ENCODE measurements at places on chromosomes 7 and 10.

- DNase-seq = no peak
Observed at GRCh38 chr10:73139251-73139650, 28.6 kb downstream of the ECD start.

DNA sequence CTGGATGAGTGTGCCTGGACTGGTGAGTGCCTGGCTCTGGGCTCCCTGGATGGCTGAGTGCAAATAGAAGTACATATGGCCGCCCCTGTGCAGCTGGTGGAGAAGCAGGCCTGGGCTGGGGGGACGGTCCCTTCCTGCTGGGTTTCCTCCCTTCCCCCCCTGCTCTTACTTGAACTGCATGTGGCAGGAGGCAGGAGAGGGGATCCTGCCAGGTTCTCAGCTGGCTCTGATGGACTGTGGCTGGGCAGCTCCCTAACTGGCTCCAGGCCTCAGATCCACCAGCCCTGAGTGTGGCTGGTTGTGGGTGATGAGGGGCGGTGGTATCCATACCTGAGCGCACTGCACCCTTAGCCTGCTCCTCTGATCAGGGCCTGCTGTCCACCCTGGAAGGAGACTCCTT is 26.9 kb downstream of the ADCY1 start:
- no peak for DNase-seq

DNA sequence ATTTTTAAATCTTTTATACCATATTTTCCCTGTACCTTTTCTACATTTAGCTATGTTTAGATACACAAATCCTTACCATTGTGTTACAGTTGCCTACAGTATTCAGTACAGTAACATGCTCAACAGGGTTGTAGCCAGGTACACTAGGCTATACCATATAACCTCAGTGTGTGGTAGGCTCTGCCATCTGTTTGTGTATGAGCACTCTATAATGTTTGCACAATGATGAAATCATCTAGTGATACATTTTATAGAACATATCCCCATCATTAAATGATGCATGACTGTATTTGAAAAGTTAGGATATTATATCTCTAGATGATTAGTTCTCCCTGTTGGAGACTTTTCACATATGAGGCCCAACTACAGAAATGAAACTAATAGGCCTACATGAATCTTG is 188.6 kb downstream of the STK31 start:
- no peak for DNase-seq

- no peak for DNase-seq
Observed at GRCh38 chr10:13991353-13991752, 339.4 kb downstream of the FRMD4A start.

DNA sequence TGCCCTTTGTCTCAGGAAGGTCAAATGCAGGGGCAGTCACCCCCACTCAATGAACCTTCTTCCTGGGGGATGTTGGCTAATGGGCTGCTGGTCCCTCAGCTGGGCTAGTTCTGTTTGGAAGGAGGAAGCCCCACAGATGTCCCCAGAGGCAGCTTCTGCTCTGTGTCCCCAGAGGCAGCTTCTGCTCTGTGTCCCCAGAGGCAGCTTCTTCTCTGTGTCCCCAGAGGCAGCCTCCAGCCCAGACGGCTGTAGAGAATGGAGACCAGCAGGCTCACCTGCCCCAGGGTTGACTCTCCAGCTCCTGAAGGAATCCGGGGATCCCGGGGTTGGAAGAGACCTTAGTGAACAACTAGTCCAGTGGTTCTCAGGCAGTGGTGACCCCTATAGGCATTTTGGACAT is 62.5 kb upstream of the LEP start:
- no peak for DNase-seq

GRCh38 chr7:81514546-81514945 is 255.3 kb downstream of the HGF start:
- DNase-seq = no peak

DNA sequence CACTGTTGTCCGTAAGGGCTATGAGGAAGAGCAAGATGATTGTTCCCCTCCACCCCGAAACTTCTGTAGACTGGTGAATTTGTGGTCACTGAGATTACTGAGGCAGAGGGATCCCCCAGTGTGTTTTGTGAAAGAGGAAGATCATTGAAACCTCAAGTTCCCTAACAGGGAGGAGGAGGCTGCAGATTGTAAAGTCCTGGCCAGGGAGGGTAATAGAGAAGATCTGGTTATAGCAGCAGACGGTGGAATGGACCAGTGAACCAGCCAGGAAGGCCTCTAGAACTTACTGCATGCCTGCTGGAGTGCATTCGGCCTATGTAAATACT is 31.1 kb downstream of the LMTK2 start:
- DNase-seq = no peak

DNA sequence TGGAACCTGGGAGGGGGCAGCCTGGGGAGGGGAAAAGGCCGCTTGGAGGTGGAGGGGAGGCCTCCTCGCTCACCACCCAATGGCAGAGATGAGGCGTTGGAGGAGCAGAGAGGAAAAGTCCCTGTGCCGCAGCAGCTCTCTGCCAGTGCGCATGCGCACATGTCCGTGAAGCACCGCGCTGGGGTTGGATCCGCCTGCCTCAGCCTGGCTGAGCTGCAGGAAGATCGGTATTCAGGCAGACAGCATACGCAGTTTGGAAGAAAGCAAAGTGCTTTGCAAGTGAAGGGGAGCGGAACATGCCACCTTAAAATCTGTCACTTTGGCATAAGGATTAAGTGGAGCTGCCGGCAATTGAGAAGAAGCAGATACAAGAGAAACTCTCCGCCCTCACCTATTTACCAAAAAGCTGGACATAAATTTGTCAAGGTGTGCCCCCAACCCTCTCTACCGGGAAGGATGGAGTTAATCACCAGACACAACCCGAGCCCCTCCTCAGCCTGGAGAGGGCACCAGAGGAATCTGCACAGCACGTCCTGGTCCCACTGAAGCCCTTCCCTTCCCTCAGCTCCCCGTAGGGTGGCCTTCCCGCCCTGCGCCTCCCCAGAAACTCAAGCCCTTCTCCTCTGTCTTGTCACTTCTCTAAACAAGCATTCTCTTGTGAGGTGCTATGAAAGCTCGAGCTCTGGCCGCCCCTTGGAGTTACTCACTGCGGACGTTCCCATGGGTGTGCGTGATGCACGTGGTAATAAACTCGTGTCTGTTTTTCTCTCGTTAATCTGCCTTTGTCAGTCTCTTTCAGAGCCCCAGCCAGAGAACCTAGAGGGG is 32.2 kb upstream of the TMEM72 start:
- peak; percentile 63 for DNase-seq

GRCh38 chr7:90271753-90272152 is 26.8 kb downstream of the CFAP69 start:
- no peak for DNase-seq

DNA sequence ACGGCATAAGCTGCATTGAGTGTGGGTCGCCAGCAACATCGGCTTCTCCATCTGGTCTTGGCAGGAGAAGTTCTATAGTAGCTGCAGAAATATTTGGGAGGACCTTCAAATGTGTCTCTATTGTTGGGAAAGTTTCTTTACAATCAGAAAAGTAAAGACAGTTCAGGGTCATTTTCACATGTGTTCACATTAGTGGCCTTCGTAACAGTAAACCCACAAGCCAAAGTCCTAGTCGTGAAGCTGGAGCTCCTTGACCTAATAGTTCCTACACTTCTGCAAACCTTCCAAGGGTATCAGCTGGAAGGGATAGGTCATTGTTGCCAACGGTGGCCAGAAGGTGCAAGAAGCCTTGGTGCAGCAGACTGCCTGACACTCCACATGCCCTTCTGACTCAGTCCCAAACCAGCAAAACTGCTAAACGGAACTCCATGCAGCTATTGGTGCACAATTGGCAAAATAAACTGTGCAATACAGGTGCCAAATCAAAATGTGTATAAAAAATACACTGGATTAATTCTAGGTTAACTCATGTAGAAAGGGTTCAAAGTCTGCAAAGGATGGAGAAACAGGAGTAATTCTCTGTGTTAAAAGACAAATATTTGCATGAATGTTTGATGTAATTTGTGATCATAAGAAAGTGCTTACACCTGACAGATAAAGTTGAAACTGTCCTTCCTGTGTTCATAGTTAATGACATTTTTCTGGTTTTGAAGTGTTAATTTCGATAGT is 102.8 kb upstream of the EGFR start:
- no peak for DNase-seq

- DNase-seq = no peak
Observed at GRCh38 chr10:68595513-68595912, 35.4 kb downstream of the TET1 start.

- no peak for DNase-seq
Observed at GRCh38 chr10:122019414-122019975, 30.5 kb downstream of the TACC2 start.

DNA sequence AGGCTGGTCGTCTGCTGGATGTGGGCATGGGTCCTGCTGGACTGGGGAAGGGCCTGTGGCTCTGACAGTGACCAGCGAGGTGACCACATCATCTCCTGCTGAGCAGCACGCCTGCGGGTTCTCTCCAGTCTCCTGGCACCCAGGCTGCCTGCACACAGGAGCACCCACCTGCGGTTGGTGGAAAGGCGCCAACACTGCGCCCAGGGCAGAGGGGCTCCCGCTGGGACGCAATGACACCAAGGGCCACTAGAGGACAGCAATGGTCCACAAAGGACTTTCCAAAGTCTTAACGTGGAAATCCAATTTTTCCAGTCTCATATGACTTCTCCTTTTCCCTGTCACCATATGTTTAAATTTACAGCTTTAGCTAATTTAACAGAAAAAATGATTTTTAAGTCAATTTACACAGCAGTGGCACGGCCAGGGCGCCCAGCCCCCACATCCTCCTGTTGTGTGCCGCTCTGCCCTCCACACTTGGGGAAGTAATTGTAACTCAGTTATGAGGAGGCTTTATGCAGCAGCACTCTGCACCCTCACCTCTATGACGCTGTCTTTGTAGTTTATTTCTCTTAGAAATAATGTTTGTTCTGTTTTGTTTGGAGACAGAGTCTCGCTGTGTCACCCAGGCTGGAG is 38.1 kb downstream of the CFAP46 start:
- no peak for DNase-seq
